ENCODE measurements at places on chromosomes 5 and 9.
A peak's percentile ranks its signal among the peaks of the same experiment; 100 is the strongest.

DNA sequence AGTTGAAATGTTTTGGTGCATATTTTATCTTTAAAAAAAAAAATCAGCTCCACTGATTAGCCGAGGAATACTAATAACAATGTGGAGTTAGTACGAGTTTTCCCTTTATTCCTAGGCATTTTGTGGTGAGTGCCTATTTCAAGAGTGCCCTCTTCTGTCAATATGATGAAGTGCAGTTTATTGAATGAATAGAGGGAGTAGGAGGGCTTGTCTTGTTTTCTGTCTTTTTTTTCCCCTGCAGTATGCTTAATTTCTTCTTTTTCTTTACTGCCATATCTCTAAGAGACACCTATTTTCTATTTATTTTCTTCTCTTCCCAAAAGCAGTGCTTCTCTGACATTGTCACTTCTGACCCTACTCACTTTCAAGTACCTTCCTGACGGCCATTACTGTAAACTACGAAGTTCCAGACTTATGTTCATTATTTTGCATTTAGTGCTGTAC is 169.6 kb upstream of the PITX1 start:
- peak; percentile 46 for DNase-seq

- no peak for DNase-seq
Observed at GRCh38 chr5:177453852-177454396, 7.3 kb downstream of the PRR7 start.

- DNase-seq: no peak
Observed at GRCh38 chr5:120473332-120473731, 9.2 kb downstream of the PRR16 start.

- DNase-seq: no peak
Observed at GRCh38 chr5:16691731-16692130, 74.9 kb upstream of the RETREG1 start.

DNA sequence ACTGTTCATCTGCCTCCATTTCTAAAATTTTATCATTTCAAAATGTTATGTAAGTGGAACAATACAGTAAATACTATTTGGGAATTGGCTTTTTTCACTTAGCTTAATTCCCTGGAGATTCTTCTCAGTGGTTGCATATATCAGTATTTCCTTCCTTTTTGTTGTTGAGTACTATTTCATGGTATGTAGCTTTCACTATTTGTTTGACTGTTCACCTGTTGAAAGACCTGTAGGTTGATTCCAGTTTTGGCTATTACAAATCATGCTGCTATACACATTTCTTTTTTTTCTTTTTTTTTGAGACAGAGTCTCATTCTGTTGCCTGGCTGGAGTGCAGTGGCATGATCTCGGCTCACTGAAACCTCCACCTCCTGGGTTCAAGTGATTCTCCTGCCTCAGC is 33.0 kb upstream of the PWWP2A start:
- no peak for DNase-seq

DNA sequence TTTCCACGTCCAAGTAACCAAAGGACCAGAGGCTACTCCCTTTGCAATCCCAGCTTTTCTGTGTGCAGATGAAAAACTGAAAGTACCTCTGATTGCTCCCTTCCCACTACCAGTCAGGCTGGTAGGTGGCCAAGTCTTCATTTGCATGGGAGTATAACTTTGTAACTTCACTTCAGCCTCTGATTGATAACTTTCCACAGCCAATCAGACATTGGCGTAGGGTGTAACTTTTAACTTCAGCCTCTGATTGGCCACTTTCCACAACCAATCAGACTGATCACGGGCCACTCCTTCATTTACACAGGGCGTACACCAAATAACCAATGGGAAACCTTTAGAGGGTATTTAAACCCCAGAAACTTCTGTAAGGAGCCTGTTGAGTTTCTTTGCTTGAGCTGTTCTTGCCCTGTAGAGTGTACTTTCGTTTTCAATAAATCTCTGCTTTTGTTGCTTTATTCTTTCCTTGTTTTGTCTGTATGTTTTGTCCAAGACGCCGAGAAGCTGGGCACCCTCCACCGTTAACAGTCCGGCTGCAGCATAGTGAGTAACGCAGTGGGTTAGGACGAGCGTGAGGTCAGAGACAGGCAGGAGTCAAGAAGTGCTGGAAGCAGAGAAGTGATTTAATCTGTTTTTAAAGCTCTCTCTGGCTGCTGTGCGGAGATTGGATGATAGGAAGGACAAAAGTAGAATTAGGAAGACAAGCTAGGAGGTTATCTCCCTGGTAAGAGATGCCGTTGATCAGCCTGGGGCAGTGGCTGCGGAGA is 3.5 kb upstream of the EXOSC2 start:
- peak; percentile 83 for DNase-seq

GRCh38 chr5:50763846-50764245 is 97.4 kb downstream of the PARP8 start:
- no peak for DNase-seq

- no peak for DNase-seq
Observed at GRCh38 chr5:26889815-26890214, 148.6 kb downstream of the CDH9 start.

- DNase-seq: no peak
Observed at GRCh38 chr5:10857338-10857733, 96.3 kb upstream of the DAP start.

DNA sequence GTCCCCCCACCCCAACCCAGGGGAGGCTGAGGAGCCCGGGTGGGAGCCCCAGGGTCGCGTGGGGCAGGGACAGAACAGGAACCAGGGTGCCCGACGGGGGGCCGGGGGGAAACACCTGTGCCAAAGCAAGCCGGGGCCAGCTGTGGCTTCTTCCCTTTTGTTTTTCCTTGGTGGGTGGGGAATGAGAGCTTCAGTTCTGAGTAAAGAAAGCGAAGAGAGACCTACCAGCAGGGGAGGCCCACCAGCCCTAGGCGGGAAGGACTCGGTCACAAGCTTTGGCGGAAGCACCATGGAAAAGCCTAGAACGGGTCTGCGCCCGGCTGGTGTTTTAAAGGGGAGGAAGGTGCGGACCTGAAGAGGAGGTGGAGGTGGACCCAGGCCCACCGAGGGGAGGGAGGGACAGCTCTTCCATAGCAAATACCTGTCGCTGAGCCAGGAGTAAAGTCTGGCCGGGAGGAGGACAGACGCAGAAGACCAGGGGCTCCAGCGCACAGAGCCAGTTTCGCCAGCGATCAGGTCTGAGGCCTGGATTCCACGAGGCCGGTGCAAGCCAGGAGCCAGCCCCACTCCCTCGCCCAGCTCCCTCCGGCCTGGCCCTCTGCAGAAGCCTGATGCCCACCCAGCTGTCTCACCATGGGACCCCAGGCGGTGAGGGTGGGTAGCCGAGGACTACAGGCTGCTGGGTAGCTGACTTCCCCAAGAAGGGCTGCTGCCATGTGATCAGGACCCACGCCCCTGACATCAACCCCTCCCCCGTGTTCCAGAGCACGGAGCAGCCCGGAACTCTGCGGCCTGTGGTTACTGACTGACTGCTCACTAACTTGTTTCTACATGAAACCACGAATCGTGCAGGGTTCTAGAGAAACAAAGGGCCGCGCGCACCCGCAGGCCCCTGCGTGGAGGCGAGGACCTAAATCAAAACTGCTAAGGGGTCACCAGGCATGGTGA is 849 bp upstream of the MGAT1 start:
- no peak for DNase-seq

GRCh38 chr9:4581861-4582565 is 80.1 kb upstream of the PLPP6 start:
- DNase-seq: no peak

DNA sequence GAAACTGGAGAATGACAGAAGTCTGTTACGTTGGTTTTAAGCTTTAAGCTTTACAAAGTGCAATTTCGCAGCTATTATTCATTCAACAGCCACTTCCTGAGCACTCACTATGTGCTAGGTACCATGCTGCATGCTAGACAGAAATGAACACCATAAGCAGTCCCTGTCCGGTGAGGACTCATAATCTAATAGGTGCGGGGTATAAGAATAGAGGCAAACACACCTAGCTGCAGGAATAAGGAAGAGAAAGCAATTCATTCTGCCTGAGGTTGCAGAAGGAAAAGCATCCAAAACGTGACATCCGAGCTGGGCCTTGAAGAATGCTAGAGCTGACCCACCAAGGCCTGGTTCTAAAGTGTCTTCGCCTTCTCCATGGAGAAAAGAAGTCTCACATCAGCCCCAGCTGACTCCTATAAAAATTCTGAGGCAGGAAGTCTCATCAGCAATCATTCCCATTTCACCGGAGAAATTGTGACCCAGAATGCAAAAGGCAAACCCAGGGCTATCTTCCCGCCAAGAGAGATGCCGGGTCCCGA is 542 bp downstream of the FKBP15 start:
- DNase-seq: no peak

GRCh38 chr5:72511366-72511765 is 4.2 kb upstream of the ZNF366 start:
- no peak for DNase-seq

DNA sequence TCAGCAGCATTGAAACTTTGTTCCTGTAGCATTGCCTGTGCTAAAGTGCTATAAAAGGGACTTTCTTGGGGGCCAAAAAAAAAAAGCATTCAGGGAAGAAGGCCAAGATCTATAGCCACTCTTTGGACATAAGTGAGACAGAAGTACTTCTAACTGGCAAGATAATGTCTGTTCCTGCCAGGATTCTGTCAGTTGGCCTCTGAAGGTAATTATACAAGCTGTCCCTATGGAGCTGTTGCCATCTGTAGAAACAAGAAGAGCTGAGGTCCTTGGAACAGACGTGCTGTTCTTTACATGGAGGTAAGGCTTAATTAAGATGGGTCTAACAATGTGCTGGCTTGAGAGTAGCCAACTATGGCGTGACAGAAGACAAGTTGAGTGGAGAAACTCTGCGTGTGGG is 9.7 kb downstream of the KIF20A start:
- DNase-seq: no peak
